ENCODE measurements at places on chromosomes 13 and 19.

DNA sequence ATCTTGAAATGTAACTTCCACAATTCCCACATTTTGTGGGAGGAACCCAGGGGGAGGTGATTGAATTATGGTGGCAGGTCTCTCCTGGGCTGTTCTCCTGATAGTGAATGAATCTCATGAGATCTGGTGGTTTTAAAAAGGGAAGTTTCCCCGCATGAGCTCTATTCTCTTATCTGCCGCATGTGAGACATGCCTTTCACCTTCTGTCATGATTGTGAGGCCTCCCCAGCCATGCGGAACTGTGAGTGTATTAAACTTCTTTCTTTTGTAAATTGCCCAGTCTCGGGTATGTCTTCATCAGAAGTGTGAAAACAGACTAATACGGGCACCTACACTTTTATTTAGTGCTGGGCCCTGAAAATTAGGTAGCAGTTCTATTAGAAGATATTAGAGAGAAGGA lies 45.8 kb downstream of the TNFSF13B start:
- DNase-seq: no peak

- DNase-seq: no peak
Observed at GRCh38 chr19:9865732-9866501, 30.8 kb downstream of the PIN1 start.

GRCh38 chr13:51501592-51502152 lies 48.8 kb upstream of the INTS6 start:
- no peak for DNase-seq

DNA sequence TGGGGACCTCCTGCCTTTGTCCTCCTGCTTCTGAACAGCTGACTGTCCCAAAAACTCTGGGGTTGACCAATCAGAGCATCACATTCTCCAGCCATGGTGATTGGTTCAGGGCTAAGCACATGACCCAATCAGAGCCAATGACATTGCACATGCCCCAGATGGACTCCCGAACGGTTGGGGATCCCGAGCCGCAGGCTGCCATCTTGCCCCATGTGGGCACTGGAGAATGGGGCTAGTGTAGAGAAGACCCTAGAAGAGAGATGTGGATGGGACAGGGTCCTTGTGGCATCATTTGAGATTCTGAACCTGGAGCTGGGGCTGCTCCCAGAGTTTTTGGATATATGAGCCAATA lies 31.3 kb upstream of the PEPD start:
- no peak for DNase-seq

DNA sequence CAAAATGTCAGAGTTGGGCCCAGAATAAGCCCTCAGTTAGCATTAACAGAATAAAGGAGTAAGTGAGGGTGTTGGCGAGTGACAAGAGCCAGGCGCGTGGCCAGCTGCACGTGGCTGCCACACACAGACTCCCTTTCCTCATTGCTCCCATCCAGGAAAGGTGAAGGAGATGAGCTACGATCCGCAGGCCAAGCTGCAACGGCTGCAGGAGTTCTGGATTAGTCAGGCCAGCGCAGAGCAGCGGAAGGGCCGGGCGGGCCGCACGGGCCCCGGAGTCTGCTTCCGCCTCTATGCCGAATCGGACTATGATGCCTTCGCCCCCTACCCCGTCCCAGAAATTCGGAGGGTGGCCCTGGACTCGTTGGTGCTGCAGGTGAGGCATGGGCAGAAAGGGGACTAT lies 13.2 kb downstream of the DHX34 start:
- DNase-seq: peak; percentile 47

Data from Right ventricle myocardium inferior (tissue), 1 donor.